Activated CD8-positive, alpha-beta memory T cell treated with anti-CD3 and anti-CD28 coated beads for 1 hour (primary cell): ENCODE measurements at places on chromosomes 7 and 10.

GRCh38 chr7:95927756-95928155, 155.4 kb downstream of the DYNC1I1 start:
- DNase-seq = no peak

DNA sequence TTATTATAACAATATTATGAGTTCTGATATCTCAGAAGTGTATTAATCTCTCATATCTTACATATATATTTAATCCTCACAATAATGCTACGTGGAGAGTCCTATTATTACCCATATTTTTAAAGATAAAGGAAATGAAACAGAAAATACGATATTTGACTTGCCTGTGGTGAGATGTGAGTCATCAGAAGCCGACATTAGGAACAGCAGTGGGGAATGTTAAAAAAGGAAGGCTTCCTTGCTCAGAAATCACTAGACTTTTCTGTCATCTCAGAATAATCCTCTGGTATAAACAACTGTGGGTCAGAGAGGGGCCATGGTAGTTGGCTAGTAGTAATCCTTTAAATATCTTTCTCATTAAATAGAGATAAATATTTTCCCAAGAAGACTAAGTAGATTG, 402.3 kb upstream of the PCDH15 start:
- DNase-seq = no peak

- no peak for DNase-seq
These were observed 424.4 kb downstream of the TCERG1L start for GRCh38 chr10:130887170-130887569.

GRCh38 chr7:102916426-102916825, 3.6 kb downstream of the LRRC17 start:
- DNase-seq = no peak

GRCh38 chr10:4243169-4243568, 458.2 kb upstream of the KLF6 start:
- no peak for DNase-seq

DNA sequence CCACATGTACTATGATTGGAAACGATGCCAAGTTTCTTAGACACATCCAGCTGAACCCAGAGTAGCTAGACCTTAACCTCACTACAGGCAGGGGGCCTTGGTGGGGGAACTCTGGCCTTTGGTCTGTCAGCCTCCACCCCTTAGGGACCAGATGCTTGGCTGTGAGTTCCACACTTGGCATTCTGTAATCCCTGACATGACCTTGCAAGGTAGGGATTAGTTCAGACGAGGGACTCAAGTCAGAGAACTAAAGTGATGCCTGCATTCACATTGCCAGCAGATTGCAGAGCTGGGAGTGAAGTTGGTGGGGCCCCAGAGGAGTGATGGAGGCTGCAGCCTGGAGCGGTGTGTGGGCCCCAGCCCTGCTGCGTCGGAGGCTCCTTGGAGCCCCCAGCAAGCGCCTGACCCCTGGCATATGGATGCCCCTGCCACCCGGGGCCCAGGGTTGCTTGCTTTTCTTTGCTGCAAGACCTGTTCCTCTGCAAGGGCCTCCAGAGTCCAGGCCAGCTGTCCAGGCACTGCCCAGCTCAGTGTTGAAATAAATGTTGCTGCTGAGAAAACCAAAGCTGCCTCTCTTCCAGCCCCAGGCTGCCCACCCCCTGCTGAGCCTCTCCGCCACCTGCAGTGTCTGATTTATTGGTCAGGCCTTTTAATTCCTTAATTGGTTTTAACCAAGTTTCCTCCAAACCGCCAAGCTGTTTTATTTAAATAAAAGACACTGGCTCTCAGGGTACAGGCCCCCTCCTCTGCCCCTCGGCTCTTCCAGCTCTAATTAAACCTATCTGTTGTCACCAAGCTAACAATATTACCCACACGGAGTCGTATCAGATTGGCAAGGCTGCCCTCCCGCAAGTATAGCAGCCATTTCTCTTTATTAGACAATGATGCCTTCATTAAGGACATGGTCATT, 4.7 kb downstream of the NPTX2 start:
- no peak for DNase-seq

- DNase-seq = no peak
These were observed 43.2 kb upstream of the SLC35B4 start for GRCh38 chr7:134359787-134360432.

GRCh38 chr10:66187053-66187733, 738.6 kb upstream of the LRRTM3 start:
- no peak for DNase-seq

DNA sequence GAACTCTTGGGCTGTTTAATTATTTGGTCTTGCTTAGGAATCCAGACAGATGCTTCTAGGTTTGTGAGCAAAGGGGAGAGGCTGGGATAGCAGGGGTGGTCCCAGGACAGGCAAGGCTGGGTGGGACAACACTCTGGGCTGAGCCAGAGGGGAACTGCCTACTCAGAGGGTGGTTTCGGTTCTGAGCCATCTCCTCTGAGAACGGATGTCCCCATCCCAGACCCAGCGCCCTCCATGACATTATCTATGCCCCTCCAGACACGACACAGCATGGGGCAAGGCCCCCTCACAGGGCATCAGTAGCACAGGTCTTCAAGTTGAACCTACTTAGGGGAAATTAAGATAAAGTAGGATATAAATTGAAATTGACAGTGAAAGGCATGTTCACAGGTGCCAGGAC, 7.1 kb downstream of the ASB10 start:
- DNase-seq = no peak

- no peak for DNase-seq
These were observed 70.6 kb upstream of the AKR1E2 start for GRCh38 chr10:4755286-4755989.
